ENCODE measurements at places on chromosomes 11 and 22.

DNA sequence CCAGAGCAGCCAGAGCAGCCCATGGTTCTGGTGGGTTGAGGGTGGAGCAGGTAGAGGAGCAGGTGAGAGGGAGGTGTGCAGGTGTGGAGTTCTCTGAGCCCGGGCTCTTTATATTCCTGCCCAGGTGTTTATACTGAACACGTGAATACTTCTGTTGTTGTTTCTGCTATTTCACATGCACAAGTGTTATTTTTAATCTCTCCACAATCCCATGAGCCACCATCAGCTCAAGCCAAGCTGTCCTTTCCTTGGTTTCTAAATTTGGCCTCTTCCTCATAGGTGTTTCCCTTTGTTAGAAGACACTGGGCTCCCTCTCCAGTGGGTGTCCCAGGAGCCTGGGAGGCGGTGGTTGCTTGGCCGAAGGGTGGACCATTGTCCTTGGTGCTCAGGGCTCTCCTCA, at the start of gene KRTAP5-3:
KRTAP5-3 (minus strand) TSS at position 101 of the 400 bp plus-strand sequence; CDS start at position 23, 78 bp downstream.
- no peak for DNase-seq

- no peak for DNase-seq
These were observed 17.7 kb downstream of the POLDIP3 start for GRCh38 chr22:42596863-42597530.

DNA sequence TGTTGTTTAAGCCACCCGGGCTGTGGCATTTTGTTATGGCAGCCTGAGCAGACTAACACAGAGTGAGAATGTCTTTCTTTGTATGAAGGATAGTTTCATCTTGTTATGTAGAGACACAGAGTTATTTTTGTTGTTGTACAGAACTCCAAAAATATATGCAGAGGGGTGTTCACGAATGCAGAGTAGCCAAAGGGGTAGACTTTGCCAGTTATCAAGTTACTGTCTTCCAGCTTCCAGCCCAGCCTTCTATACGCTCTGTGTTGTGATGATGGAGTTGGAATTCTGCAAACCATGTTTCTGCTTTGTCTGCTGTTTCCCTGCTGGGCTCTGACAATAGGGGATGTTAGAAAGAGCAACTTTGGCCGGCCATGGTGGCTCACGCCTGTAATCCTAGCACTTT, 44.1 kb downstream of the RPS6KA4 start:
- DNase-seq, result no peak

DNA sequence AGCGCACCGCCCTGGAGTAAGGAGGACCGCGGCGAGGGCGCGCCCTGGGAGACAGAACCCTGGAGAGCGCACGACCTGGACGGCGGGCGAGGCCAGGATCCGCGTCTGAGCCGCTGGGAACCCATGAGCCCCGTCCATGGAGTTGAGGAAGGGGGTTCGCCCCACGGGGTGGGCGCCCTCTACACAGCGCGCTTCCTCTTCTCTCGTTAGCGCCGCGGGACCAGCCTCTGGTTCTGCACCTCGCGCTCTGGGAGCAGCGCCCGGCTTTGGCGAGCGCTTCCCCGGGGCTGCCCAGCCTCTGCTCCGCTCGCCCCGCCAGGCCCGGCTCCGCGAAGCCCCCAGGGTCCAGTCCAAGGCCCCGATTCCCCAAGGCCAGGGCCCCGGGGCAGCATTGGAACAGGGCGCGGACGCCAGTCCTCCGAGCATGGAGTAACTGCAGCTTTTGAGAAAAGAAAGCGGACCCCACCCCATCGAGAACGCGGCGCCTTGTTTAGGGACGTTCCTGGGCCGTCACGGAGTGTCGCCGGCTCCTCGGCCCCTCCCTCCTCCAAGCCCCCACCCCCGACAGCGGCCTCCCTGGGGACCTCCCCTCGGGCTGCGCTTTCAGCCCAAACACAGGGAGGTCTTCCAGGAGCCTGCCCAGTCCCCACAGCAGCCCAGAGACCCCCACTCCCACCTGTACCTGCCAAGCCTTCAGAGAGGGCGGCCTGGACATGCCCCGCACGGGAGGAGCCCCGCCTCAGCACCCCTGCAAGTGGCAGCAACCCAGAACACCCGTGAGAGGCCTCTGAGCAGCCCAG, 56.2 kb downstream of the BRD1 start:
- DNase-seq, result no peak

- no peak for DNase-seq
These were observed 12.4 kb downstream of the NRXN2 start for GRCh38 chr11:64710418-64711137.

- DNase-seq, result no peak
These were observed 96.9 kb downstream of the MTMR3 start for GRCh38 chr22:29979777-29980321.

DNA sequence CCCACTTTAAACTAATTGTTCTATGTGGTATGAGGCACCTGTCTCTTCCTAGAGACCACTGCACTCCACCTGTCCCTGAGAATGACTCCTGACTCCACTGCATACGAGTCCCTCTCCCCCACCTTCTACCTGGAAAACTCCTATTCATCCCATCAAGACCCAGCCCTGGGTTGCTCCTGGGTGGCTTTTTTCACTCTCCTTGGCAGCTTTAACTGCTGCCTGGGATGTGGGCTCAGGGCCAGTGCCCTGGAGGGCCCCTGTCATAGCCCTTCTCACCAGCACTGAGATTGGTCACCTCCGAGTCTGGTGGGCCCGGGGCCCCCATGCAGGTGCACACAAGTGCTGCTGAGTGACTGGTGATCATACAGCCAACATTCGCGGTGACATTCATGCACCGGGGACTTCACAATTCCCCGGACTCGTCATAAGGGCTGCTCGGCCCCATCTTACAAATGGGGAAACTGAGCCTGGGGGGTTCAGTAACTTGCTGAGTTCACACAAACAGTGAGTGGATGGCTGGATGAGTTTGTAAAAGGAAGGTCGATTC, 25.9 kb upstream of the TOLLIP start:
- no peak for DNase-seq

DNA sequence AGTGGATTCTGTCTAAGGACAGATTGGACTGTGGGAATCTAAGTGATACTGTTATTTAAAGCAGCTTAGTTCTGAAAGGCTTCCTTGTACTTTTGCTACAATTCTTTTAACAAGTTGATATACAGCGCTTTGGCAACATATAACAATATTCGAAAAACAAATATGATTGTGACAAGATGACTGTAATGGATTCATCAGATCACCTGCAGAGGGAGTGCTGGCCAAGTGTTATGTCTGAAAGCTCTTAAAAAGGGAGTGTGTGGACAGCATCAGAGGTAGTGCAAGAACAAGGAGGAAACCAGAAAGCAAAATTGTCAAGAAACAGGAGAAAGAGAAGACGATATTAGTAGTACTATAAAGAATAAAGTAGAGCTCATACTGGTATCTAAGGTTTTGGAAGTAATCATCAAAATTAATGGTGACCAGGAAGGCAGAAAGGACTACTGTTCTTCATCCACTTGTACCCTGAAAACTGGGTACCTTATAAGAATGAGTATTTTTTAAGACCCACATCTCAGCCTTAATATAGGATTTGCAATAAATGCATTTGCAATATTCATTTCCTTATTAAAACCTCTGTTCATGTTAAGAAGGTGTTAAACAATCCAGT, 1112.0 kb upstream of the CCDC90B start:
- DNase-seq, result no peak

- no peak for DNase-seq
These were observed 60.2 kb downstream of the EHF start for GRCh38 chr11:34680918-34681586.

- DNase-seq, result no peak
These were observed 38.0 kb upstream of the AMOTL1 start for GRCh38 chr11:94730153-94730552.

DNA sequence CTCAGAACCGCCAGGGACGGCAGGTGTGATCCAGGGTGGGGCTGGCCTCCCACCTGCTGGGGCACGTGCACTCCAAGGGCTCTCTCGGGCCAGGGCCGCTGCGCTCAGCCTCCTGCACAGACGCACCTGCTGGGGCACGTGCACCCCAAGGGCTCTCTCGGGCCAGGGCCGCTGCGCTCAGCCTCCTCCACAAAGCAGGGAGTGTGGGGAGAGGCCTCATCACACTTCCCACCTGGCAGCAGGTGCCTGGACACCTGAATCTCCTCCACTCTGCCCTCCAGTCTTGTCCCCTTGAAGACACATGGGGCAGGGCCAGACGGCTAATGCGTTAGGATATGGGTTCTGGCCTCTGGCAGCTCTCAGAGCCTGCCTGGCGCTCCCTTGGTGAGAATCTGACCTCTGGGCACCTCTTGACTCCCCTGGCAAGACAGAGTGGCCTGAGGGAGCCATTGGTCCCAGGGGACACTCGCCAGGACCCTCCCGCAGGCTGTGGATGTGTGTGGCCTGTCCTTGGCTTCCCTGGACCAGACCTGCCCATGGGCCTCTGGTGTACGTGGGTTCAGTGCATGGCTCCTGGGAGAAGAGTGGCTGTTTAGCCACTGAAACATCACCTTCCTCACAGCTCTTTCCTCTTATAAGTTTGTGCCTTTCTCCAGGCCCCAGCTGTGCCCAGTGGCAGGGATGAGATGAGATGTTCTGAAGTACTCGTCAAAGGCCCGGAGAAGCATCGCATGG, 73.5 kb downstream of the BRD1 start:
- DNase-seq, result no peak

DNA sequence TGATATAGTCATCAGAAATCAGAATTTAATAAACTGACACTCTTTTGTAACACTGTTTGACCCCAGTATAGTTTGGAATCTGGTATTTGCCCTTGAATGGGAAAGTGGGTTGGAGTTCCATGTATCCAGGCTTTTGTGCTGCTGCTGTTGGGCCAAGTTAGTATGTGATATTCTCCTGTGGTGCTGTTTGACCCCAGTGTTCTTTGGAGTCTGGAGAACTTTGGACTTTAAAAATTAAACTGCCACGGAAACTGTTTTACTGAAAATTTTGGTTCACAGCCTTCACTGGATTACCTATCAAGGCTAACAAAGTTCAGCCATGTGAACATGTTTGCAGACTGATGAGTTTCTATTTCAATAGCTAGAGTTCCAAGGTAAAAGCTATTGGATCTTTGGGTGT, 740 bp downstream of the GLYATL1 start:
- no peak for DNase-seq

- no peak for DNase-seq
These were observed 9.1 kb upstream of the MN1 start for GRCh38 chr22:27810609-27811151.

DNA sequence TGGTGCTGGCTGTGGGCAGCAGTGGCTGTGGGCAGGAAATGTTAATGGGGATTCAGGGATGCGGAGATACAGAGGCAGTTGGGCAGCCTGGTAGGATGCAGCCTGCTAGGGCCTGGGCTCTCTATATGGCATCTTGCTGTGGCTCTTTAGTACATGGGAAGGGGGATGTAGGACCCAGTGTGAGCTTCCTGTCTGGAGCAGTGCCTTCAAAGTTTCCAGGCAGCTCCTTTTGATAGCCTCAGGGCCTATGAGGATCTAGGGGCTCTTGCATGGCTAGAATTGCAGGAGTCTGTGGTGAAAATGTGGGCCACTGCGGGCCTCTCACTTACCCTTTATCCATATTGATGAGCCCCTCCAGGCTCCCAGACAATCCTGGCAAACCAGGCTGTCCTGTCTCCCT, 213.2 kb upstream of the SNX19 start:
- DNase-seq, result no peak

- no peak for DNase-seq
These were observed 82.4 kb upstream of the VPREB1 start for GRCh38 chr22:22161924-22162851.

- no peak for DNase-seq
These were observed 26.6 kb upstream of the CSNK2A3 start for GRCh38 chr11:11379661-11380060.

DNA sequence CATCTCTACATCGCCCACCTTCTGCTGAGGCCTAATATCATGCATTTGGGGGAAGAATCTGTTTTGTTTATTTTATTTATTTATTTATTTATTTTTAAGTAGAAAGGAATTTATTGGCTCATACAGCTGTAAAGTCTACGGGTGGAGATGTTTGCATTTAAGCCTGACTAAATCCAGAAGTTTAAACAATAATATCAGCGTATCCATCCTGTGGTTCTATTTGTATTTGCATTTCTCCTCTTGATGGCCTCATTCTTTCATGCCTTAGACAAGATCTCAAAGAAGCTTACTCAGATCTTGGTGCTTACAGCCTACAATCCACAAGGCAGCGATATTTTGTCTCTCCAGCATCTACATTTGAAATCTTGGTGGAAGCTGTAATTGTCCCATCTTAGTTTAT, 67.1 kb upstream of the CARD18 start:
- DNase-seq, result no peak
